Stimulated activated CD8-positive, alpha-beta memory T cell treated with anti-CD3 and anti-CD28 coated beads, Interleukin-15, amount 100 ng/mL, for 48 hours (primary cell): ENCODE measurements at places on chromosomes 1 and 21.
A peak's percentile ranks its signal among the peaks of the same experiment; 100 is the strongest.

DNA sequence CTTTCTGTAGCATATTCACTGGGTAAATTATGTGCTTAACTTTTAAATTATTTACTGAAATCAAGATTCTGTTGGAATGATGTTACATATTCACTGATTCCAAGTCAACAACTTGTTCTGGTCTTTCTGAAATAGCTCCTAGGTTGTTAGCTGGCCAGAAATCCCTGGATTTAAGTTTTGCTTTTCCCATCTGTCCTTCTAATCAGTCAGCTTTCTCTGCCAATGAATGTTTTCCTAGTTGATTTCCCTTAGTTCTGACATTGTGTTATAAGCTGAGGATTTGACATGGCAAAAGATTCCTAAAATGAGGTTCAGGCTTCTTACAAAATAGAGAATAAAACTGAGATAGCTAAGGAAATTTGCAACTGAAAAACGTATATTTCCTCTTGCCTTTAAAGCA lies 1479.6 kb downstream of the MRPL39 start:
- no peak for DNase-seq

- no peak for DNase-seq
These were observed 390.4 kb downstream of the TGFB2 start for GRCh38 chr1:218735436-218736032.

GRCh38 chr1:111208921-111209320 lies 8.5 kb upstream of the DENND2D start:
- DNase-seq: no peak

DNA sequence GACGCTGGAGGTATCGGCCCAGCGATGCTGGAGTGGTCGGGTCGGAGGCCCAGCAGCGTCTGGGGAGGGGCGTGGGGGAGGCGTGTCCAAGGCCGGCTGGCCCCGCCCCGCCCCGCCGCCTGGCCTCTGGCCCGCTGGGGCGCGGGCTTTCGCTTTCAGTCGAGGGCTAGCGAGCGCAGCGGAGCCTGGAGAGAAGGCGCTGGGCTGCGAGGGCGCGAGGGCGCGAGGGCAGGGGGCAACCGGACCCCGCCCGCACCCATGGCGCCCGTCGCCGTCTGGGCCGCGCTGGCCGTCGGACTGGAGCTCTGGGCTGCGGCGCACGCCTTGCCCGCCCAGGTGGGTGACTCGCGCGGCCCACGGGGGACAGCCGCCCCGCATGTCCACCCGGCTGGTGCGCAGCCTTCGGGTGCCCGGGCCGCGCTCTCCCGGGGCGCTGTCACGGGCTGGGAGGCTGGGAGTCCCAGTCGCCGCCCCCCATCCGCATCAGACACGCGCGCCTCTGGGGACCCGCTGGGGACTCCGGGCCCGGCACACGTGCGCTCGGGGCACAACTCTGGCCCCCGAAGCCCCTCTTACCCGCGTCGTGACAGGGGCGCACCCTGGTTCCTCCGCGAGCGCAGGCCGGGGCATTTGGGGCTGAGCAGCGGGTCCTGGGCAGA lies at the start of gene TNFRSF1B:
TNFRSF1B (plus strand) TSS at position 158 of the 659 bp plus-strand sequence; CDS start at position 259, 101 bp downstream.
- DNase-seq: peak; percentile 76

DNA sequence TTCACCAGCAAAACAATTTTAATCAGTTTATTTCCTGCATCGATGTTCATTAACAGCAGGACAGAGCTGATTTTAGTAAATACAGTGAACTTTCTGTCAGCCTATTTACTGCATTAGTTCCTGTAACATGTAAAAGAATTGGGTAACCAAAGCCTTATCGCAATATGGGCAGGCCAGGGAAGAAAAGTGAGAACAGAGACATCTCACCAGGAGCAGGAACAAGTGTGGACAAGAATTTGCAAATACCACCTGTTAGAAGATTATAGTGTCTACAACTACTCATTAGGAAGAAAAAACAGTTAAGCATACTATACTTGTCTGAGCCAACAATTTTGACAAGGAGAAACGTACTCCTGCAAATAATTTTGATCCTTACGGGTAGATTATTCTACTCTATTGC lies 1293.9 kb downstream of the PLA2G4A start:
- no peak for DNase-seq

DNA sequence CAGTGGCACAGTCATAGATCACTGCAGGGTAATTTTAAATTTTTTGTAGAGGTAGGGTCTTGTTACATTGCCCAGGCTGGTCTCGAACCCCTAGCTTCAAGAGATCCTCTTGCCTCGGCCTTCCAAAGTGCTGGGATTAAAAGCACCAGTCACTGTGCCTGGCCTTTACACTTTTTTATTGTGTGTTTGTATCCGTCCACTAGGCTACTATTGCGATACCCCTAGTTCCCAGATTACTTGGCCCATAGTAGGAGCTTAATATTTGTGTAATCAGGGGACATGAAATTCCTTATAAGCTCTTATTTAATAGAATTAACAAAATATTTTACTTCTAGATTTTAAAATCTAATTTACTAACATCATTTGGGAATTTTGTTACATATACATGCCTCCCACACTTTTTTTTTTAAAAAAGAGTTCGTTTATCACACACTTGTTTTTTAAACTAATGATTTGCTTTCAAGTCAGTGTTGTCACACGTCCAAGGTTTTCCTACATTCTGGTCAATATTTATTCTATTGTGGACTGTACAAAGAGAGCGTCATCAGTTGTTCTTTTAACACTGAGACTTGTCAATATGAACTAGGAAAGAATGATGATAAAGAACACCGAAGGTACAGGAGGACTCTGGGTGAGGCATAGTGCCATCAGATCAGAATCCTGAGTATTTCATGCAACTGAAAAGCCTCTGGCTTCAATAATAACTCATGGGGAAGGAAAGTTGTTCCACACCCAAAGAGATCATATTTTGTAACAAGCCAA lies 63.7 kb downstream of the LEPR start:
- DNase-seq: no peak

DNA sequence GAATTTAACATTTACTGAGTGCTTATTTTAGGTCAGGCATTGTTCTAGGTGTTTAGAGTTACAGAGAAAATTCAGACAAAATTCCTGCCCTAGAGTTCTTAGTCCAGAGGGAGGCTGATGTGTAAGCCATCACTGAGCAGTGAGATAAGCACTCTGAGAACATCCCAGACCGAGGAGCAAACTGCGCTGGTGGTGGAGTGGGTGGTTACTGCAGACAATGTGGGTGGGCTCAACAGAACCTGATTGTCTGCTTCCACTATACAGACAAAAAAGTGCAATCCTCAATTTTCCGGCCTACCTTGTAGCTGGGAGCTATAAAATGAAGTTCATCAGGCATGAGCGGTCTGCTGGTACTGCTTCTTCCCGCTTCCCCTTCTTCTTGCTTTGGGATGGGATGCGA lies 23.5 kb downstream of the PROK1 start:
- DNase-seq: no peak

DNA sequence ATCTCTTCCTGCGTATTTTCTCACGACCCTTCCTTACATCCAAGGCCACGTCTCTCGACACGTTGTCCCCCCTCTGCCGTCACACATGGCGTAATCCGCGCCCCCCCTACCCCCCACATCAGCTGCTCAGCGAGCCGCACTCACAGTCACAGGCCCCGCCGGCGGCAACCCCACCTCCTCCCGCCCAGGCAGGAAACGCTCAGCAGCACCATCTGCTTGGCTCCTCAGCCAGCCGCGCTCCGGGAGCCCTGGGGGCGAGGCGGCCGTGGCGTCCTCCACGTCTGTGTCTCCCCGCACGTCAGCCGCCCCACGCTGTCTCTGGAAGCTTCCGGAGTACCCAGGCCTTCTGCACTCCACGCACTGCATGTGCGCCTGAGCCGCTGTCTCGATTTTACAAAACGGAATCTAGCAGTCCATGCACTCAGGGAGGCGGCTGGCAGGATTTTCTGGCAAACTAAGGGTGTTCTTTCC lies 64.6 kb downstream of the SIK1 start:
- DNase-seq: peak; percentile 43

GRCh38 chr1:217921126-217921904 lies 290.2 kb downstream of the SPATA17 start:
- DNase-seq: no peak

- DNase-seq: no peak
These were observed 94.3 kb downstream of the KCNJ6 start for GRCh38 chr21:37821786-37822450.

- DNase-seq: no peak
These were observed 56.8 kb upstream of the CSF3R start for GRCh38 chr1:36539526-36539925.

GRCh38 chr1:222995620-222996309 lies 147.3 kb downstream of the TLR5 start:
- no peak for DNase-seq

DNA sequence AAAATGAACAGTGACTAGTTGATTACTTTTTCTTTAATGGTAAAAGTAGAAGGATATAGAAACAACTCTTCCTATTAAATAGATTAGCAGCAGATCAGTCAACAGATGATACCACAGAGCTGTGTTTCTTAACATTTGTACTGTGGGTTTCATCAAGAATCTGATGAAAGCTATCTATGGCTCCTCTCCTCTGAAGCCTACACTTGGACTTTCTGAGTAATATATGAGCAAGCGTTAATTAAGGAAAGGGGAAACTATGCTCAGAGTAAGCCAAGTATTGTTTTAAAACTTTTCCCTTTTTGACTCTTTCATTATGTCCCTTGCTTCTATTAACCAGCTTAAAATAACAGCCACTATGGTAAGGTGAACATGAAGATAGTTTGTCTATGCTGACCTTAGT lies 10.8 kb downstream of the ARID4B start:
- DNase-seq: no peak

GRCh38 chr1:89802841-89803240 lies 18.0 kb upstream of the LRRC8D start:
- DNase-seq: no peak

GRCh38 chr21:42261829-42262200 lies 42.9 kb downstream of the ABCG1 start:
- no peak for DNase-seq

GRCh38 chr1:246157516-246157915 lies 349.6 kb downstream of the SMYD3 start:
- DNase-seq: no peak

- DNase-seq: no peak
These were observed 8.2 kb upstream of the MYOM3 start for GRCh38 chr1:24119859-24120756.

DNA sequence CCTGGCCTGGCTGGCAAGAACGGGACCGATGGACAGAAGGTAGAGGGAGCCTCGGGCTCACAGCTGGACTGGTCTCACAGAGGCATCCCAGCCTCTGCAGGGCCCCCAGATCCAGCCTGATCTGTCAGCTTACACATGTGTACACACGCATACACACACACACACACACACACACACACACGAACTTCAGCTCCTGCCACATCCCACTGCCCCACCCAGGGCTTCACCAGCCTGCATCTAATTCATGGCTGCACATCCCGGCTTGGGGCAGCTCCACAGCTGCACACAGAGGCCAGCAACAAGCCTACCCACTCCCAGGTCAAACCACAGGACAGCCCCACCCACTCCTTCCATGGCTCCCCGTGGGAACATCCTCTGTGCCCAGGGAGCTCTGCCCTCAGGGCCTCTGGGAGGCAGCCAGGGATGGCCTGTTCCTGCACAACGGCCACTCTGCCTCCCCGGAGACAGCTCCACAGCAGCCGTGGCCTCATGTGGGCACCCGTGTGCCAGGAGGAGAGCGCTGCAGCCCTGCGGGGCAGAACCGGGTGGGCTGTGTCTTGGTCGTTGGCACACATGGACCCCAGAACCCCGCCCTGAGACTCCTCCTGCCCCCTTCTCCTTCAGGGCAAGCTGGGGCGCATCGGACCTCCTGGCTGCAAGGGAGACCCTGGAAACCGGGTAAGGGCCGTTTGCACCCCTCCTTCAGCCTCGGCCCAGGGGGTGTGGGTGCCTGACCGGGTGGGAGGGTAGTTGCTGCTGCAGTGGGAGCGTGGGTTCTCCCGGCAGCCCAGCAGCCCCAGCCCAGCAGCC lies 19.1 kb downstream of the COL6A2 start:
- DNase-seq: no peak

DNA sequence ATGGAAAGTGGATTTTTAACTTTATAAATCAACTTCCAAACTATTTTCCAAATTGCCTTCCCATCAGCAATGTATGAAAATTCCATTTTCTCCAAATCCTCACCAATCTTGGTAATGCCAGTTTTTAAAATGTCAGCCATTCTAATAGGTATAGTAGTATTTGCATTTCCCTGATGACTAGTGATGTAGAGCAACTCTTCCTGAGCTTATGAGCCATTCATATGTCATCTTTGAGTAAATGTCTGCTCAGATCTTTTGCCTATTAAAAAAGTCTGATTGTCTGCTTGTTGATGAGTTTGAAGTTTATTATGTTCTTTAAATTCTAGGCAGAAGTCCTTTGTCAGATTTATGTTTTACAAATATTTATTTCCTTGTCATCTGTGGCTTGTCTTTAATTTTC lies 54.7 kb downstream of the KDM1A start:
- no peak for DNase-seq

GRCh38 chr1:150385537-150386445 lies 21.8 kb downstream of the RPRD2 start:
- DNase-seq: no peak

GRCh38 chr1:201009962-201010645 lies 13.4 kb downstream of the KIF21B start:
- DNase-seq: no peak

- DNase-seq: no peak
These were observed 206.2 kb upstream of the PTBP2 start for GRCh38 chr1:96515430-96515829.

- peak; percentile 21 for DNase-seq
These were observed 3.9 kb upstream of the PGLYRP4 start for GRCh38 chr1:153352523-153352922.

DNA sequence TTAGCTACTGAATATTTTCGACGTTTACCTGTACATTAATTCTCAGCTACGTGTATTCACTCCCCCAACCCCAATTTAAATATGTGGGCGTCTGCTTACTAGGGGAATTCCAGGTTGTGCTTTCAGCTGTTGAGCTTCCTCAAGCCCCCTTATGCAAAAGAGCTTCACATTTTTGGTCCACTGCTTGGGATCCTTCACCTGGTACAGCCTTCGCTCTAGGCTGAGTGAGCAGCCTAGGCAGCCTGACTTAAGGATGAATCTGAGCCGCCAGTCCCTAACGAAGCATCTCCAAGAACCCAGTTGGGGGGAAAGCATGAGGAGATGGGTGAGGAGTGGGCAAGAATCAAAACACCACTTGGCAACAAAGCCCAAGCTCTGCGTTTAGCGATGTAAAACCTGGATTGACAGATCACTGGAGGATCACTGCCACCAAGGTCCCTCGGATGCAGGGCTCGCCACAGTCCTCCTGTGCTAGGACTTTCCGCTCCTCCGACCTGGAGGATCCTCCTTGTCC lies 674 bp downstream of the BCL10 start:
- DNase-seq: no peak

- no peak for DNase-seq
These were observed 50.0 kb downstream of the YARS1 start for GRCh38 chr1:32767156-32767555.

DNA sequence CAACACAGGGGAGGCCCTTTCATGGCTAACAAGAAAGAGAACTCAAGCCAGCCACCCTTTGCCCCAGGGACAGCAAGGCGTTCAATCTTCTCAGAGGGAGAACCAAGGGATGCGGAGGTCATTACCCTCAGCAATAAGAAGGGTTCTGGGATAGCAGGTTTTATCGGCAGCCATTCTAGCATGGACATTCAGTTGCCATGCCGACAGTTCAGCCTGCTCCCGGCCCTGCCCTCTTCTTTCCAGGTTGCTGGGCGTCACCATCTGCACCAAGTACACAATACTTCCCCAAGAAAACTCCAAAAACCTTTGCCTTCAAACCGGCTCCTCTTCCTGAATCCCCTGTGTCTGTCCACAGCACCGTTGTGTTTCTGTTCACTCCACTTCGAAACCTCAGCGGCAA lies 47.1 kb downstream of the SYT2 start:
- DNase-seq: no peak
